ENCODE measurements at places on chromosomes 7 and 10. TPM values are rescaled to one million over a fixed set of nuclear protein-coding genes. Genes with fewer than 3 reads are reported as not detected.

DNA sequence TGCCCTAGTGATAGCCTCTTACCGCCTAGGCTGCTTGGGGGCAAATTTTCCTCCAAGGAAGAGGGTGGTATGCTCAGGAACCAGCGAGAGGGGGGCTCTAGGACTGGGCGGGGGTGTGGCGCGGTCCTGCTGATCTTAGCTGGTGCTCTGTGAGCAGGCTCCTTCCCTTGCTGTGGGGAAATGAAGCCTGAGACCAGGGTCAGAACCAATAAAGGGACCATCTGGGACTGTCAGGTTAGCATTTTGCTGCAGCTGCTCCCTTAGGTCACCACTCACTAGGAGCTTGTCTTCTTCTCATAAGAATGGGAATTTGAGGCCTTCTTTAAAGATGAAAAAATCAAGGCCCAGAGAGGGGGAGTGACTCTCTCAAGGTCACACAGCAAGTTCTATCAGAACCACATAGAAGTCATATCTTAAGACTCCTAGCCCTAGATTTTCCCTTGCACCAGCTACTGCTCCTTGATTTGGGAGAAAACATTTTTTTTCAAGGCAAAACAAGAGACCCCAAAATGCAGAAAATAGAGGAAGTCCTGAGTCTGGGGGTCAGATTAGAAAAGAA lies 2.0 kb upstream of the NEUROG3 start:
- DNase-seq = no peak
- H3K27ac ChIP-seq = no peak overlapping the region
- H3K4me1 ChIP-seq = no peaks in the 10 kb centered on the region
- H3K27me3 ChIP-seq = peaks cover 98% of the 10 kb centered on the region
- H3K36me3 ChIP-seq = no peaks in the 10 kb centered on the region

Gene CALD1
- 79.3 TPM for total RNA-seq

- H3K36me3 ChIP-seq = no peaks in the 10 kb centered on the region
- peak; percentile 97 for DNase-seq
- peak overlapping the region; percentile 97 for H3K27ac ChIP-seq
- H3K27me3 ChIP-seq = peaks cover 4% of the 10 kb centered on the region
- peak overlapping the region; percentile 83 for H3K4me3 ChIP-seq
Observed at GRCh38 chr10:58513188-58514110, 777 bp downstream of the BICC1 start.

DNA sequence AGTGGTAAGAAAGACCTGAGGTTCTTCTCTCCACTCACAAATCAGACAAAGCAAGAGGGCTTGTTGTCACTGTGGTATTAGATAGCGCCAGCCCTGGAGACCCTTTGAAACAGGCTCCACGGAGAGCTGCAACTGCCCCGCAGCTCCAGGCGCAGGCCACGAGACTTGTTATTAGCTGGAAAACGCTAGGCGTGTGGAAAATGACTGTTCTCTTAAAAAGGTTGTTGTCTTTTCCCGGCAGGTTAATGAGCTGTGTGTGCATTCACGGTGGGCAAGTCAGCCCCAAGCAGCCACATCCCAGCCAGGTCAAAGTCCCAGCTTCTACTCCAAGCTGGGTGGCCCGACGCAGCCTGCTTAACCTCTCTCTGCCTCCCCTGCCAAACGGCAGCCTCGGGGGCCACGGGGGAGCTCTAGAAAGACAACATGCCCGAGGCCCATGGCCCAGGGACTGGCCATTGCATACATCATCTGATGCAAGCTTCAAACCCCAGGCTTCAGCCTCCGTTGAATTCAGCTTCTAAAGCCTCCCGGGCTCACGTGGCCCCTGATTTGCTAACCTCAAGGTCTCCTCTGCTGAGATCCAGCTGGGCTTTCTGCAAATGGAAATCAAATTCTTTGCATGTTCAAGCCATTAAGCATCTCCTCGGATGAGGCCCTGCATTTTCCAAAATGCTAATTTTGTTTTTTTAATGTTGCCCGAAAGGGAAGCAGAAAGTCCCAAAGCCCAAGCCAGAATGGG lies 61.3 kb upstream of the DNAAF5 start:
- DNase-seq = peak; percentile 86
- no peaks in the 10 kb centered on the region for H3K36me3 ChIP-seq
- H3K4me3 ChIP-seq = no peak overlapping the region
- H3K4me1 ChIP-seq = peaks cover 62% of the 10 kb centered on the region
- peak overlapping the region; percentile 79 for H3K27ac ChIP-seq

- peaks cover 5% of the 10 kb centered on the region for H3K4me1 ChIP-seq
- peaks cover 2% of the 10 kb centered on the region for H3K36me3 ChIP-seq
- no peaks in the 10 kb centered on the region for H3K27me3 ChIP-seq
Observed at GRCh38 chr10:11106621-11107374, 89.1 kb downstream of the CELF2 start.

DNA sequence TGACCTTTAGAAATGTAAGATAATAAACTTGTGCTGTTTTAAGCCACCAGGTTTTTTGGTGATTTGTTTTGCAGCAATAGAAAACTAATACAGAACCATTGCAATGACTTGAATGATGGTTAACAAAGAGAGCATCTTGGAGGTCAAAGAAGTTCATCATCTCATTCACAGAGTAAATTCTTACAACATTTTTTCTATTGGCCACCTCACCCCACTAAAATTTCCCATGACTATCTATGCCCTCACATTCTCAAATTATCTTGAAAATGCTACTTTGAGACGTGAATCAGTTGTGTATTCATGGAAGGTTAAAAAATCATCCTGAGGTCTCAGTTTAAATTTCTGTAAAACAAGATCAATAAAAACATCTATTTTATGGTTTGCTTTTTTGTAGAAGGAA lies 754.2 kb downstream of the SORCS1 start:
- no peak overlapping the region for H3K4me3 ChIP-seq
- DNase-seq = no peak
- H3K36me3 ChIP-seq = no peaks in the 10 kb centered on the region
- H3K4me1 ChIP-seq = no peaks in the 10 kb centered on the region

Gene PRPS1L1
- total RNA-seq = not detected

Gene PNLIPRP3
- total RNA-seq = 0.04 TPM

Gene CYP2W1
- total RNA-seq = 0.62 TPM

- no peaks in the 10 kb centered on the region for H3K36me3 ChIP-seq
- H3K27me3 ChIP-seq = peaks cover 5% of the 10 kb centered on the region
- no peak overlapping the region for H3K4me3 ChIP-seq
- DNase-seq = peak; percentile 42
- no peak overlapping the region for H3K27ac ChIP-seq
Observed at GRCh38 chr7:74012842-74013249, 15.1 kb upstream of the ELN start.

Gene CUBN
- total RNA-seq = 2.0 TPM

DNA sequence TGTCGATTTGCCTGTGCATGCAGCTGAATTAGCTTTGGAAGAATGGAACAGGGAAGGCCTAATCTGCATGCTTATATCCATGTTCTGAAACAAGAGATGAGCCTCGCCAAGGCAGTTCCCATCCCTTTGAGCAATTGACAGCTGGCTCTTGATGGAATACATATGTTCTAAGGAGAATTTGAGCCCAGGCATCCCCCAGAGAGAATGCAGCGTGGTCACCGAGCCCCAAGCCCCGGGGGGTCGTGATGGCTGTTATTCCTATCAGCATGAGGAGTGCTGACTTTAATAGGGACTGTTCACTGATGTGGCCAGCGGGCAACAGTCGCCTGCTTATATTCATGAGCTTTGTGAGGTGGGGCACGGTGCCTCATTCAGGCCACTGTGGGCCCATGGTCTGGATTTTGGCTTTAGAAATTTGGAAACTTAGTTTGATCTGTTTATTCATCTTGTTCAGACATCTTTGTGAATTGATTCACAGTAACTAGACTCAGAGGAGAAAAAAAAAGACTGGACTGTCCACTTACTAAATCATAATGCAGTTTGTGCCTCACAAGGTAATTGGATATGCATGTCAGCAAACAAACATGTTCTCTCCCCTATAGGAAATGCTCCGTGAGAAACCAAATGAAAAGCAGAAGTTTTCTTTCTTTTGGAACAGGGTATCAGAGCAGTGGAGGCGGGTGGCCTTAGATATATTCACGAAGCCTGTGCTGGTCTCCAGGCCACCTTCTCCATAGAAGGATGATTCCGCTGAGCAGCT lies 204.9 kb downstream of the CCDC3 start:
- no peaks in the 10 kb centered on the region for H3K36me3 ChIP-seq
- peaks cover 35% of the 10 kb centered on the region for H3K4me1 ChIP-seq
- peak; percentile 74 for DNase-seq
- no peak overlapping the region for H3K4me3 ChIP-seq
- H3K27ac ChIP-seq = peak overlapping the region; percentile 16
- H3K27me3 ChIP-seq = no peaks in the 10 kb centered on the region

DNA sequence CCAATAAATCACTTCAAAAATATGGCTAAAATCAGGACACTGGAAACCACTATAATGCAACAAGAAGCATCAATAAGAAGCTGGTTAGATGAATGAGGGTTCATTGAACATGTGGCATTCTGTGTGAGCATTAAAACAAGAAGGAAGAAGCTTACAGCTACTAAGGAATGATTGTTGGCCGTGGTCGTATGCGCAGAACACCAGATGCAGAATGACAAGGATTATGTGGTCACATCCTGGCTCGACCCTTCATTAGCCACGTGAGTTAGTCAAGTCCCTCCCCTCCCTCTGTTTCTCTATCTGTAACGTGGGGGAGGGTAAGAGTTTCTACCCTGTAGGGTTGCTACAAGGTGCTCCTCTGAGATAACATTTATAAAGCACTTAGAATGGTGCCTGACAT lies 174.3 kb downstream of the ADAM12 start:
- DNase-seq = peak; percentile 62
- peaks cover 18% of the 10 kb centered on the region for H3K4me1 ChIP-seq
- H3K36me3 ChIP-seq = no peaks in the 10 kb centered on the region

GRCh38 chr7:47581438-47581803 lies 490 bp downstream of the TNS3 start:
- H3K4me3 ChIP-seq = peak overlapping the region; percentile 81
- H3K4me1 ChIP-seq = peaks cover 68% of the 10 kb centered on the region
- H3K27me3 ChIP-seq = no peaks in the 10 kb centered on the region
- DNase-seq = peak; percentile 43
- H3K27ac ChIP-seq = peak overlapping the region; percentile 84
